ENCODE measurements at places on chromosomes 5 and 9.

DNA sequence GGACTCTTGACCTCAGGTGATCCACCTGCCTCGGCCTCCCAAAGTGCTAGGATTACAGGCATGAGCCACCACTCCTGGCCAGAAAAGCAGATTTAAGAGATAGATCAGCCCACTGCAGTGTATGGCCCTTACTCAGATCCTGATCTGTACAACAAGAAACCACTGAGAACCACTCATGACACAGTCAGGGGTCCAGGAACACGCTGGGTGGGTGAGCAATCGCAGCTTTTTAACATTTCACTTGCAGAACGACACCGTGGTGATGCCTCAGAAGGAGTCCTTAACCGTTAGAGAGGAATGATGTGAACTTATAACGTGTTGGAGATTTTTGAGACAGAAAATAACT, 45.3 kb upstream of the NSMF start:
- DNase-seq: no peak

GRCh38 chr5:177024559-177024958, 2.1 kb downstream of the ZNF346 start:
- no peak for DNase-seq

DNA sequence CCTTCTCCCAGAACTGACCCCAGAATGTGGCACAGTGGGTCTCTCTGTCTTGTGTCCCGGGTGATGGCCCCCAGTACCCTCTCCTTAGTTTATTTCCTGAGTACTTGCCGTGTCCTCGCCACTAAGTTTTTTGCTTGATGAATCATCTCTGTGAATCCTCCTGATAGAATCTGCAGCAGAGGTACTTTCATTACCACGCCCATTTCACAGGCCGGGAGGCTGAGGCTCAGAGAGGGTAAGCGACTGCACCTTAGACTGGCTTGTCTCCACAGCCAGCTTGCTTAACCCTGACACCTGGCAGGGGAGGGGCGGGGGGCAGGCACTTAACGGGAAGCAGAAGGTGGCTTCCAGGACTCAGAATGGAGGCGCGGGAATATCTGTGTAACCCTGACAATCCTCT, 7.9 kb upstream of the IER5L start:
- no peak for DNase-seq

GRCh38 chr5:98200726-98201541, 572.5 kb upstream of the RGMB start:
- no peak for DNase-seq

- DNase-seq: peak; percentile 11
These were observed 55.9 kb downstream of the NSUN2 start for GRCh38 chr5:6576861-6577501.

All from inflammatory macrophage treated with lipopolysaccharide for 1 hour (primary cell).